Heart left ventricle (tissue), 16 donors: ENCODE measurements at places on chromosomes 2 and 18. TPM values are rescaled to one million over a fixed set of nuclear protein-coding genes. Genes with fewer than 3 reads are reported as not detected.

The FSHR gene
- polyA plus RNA-seq = not detected

The TDRD15 gene
- not detected for polyA plus RNA-seq

The RAB6C gene
- polyA plus RNA-seq = 0.08 TPM

The NR4A2 gene
- polyA plus RNA-seq = 4.0 TPM

The ZAP70 gene
- 0.65 TPM for polyA plus RNA-seq

The SPAST gene
- 5.7 TPM for polyA plus RNA-seq

The CLEC4F gene
- polyA plus RNA-seq = 0.04 TPM

The SP140 gene
- 0.46 TPM for polyA plus RNA-seq

The HOXD8 gene
- 0.21 TPM for polyA plus RNA-seq

The PLEK gene
- 1.4 TPM for polyA plus RNA-seq

The RELCH gene
- 7.4 TPM for polyA plus RNA-seq

The FBXO36 gene
- polyA plus RNA-seq = 1.7 TPM

The GCA gene
- polyA plus RNA-seq = 11.0 TPM

The MALL gene
- 6.9 TPM for polyA plus RNA-seq

The YES1 gene
- 25.1 TPM for polyA plus RNA-seq

The SDC1 gene
- 0.28 TPM for polyA plus RNA-seq

The SERPINB11 gene
- polyA plus RNA-seq = not detected

The DUSP2 gene
- 1.4 TPM for polyA plus RNA-seq

The CTLA4 gene
- 0.29 TPM for polyA plus RNA-seq

The UGT1A4 gene
- not detected for polyA plus RNA-seq

The DHRS9 gene
- 1.7 TPM for polyA plus RNA-seq

The CABYR gene
- 0.61 TPM for polyA plus RNA-seq
